ENCODE measurements at places on chromosomes 11 and 22.

GRCh38 chr11:128424271-128424711, 163.1 kb downstream of the ETS1 start:
- DNase-seq = no peak

GRCh38 chr11:109075976-109076375, 346.0 kb upstream of the C11orf87 start:
- DNase-seq = no peak

DNA sequence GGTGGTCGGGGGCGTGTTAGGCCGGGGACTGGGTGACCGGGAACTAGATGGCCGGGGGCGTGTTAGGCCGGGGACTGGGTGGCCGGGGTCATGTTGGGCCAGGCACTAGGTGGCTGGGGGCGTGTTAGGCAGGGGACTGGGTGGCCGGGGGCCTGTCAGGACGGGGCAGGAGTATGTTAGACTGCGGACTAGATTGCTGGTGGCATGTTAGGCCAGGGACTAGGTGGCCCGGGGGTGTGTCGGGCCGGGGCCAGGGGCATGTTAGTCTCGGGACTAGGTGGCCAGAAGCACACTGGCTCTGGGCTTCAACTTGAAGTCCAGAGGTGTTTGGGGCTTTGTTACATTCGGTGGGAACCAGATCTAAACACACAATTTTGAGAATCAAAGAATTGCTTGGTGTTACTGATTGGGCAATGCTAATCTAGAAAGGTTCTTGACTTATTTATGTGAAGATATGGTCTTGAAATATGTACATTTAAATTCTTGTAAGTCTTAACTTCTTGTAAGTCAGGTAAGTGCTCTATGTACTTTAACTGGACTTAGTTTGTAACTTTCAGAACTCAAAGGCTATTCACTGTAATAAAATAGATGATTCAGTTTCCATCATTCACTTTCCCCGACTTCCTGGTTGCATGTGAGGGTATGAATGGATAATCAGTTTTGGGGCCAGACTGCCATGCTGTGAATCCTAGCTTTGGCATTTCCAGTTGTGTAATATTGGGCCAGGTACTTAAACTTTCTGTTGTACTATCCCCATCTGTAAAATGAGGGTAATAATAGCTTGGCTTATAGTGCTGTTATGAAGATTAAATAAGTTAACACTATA, 1.1 kb downstream of the EXT2 start:
- no peak for DNase-seq

DNA sequence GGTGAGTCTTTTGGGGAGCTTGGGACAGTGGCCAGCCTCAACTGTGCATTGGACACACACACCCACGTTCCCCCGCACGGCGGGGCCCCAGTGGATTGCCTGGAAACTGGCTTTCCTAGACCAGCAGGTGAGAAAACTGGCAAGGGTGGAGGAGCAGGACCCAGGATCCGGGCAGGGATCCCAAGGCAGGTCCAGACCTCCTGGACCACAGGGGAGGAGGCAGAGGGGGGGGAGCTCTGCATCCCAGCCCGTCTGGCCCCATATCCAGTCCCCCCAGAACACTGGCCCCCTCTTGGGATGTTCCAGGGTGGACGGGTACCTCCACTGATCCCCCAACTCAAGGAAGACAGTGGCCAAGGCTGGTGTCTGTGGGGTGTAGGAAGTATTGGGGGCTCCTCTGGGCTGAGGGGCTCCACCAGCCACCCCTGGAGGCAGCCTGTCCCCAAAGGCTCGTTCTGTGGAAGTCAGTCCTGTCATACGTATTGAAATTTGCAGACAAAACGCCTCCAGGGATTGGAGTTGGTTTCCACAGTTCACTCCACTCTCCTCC, 89.3 kb upstream of the LINC01488 start:
- no peak for DNase-seq

GRCh38 chr11:64296830-64297698, 3.1 kb upstream of the CATSPERZ start:
- no peak for DNase-seq

DNA sequence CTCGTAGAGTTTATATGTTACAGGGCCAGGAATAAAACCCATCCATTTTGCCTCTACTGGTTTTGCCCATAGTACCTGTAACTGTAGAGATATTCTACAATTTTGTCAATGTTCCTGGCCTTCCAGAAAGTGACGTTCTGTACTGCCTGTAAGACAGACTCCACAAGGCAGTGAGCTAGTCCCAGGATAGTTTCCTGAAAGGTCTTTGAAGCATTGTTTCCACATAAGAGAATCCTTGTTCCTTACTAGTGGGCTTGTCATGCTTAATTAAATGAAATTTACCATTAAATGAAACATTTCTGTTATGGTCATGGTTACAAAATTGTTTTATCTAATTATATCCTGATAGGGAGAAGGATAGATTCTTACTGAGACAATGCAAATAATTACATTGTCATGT, 80.4 kb downstream of the HSD17B12 start:
- DNase-seq = no peak

DNA sequence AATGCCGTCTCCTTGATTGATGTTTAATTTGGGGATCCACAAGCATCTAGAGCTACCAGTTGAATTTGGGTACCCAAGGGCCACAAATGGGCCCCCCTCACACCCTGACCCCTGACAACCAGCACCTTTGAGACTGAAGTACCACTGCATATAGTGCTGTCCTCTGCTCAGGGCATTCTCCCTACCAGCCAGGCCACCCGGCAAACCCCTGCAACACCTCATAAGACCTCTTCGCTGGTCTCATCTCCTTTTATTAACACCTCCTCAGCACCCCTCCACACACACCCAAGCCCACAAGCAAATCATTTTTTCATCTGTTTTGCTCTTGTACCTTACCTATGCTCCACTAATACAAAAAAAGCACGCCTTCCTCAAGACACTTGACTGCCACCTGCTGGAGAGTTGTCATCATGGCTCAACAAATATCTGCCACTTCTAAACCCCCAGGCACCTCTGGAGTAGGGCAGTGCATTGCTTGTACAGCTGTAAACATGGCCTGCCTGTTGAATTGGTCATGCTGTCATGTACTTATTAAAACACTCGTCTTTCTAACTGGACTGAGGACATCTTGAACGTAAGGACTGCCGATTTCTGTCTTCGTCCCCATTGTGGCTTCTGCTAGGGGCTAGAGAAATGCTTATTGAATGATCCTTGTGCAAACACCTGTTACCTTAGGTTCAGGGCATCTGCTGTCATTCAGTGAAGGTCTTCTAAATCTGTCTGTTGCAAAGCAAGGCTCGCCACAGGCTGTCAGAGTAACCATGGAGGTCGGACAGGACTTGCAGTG, 66.5 kb downstream of the BMAL1 start:
- peak; percentile 11 for DNase-seq

GRCh38 chr11:2737866-2738265, 38.1 kb upstream of the KCNQ1OT1 start:
- DNase-seq = no peak

DNA sequence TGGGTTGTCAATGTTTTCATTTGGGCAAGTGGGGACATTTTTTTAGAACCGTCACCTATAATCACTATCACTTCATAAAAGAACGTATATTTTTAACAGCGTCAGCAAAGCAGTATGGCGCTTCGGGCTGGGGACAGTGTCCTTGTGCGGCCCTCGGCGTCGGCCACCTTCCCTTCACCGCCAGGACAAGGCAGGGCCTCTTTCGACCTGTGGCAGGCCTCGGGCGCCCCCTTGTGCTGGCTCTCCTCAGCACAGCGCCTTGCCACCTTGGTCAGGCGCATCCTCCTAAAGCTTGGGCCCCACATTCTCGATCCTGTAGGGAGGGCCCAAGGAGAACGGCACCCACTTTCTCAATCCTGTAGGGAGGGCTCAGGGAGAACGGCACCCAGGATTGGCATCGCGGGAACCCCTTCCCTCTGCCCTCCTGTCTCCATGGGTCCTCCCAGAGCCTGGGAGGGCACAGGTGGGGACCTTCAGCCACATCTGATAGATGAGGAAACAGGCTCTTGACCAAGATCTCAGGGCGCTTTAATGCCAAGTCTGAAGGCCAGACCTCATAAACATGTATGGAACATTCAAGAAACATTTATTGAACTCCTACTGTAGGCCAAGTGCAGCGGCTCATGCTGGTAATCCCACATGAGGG, 11.5 kb upstream of the FADD start:
- no peak for DNase-seq

DNA sequence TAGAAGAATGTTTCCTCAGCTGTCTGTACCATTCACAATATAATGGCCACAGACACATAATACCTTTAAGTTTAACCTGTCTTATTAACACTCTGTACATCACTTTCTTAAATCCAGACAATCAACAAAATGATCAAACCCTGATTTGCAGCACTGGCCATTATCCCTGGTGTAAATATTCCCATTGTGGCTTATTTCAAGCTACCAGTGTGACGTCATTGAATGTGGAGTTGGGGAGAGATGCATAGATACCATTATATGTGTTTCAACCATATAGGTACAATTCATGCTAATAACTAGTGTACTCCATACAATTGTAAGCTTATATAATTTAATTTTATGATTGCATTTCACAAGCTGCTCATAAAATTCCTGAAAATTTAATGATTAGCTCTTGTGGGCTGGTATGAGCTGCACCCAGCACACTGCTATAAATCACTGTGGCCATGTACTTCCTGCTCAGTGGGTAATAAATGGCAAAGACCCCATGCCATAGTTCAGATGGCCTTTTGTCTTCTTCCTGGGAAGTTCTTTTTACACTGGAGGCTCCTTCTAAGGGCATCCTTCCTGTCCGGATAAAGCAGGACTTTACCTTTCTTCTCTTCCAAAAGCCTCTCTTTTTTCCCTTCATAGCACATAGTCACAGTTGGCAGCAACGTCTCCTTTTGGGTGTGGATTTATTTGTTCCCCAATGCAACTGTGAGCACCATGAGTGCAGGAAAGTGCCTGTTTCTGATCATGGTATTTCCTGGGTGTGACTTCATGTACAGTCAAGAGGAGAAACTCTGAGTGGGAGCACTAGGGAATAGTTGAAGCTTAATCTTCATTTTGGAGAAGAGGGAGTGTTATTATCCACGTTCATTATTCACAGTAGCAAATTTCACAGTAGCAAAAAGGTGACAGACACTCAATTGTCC, 87.8 kb downstream of the MIAT start:
- no peak for DNase-seq

GRCh38 chr11:71787098-71787823, 45.7 kb upstream of the DEFB108B start:
- DNase-seq = peak; percentile 96

DNA sequence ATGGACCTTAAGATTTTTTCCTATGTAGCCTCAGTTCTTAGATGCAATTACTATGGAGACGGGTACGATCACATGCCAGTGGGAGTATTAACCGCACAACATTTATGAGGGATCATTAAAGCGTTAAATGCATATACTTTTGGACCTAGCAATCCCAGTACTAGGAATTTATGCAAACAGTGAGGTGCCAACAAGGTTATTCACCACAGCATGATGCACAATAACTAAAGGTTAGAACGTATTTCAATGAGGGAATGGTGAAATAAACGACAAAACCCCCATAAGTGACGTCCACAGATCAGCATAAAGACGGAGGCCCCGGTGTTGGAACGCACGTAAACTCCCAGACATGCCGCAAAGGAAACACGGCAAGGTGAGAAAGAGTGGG, 539 bp downstream of the SIRT3 start:
- DNase-seq = no peak

GRCh38 chr11:73280626-73281025, 8.5 kb downstream of the P2RY6 start:
- DNase-seq = no peak

DNA sequence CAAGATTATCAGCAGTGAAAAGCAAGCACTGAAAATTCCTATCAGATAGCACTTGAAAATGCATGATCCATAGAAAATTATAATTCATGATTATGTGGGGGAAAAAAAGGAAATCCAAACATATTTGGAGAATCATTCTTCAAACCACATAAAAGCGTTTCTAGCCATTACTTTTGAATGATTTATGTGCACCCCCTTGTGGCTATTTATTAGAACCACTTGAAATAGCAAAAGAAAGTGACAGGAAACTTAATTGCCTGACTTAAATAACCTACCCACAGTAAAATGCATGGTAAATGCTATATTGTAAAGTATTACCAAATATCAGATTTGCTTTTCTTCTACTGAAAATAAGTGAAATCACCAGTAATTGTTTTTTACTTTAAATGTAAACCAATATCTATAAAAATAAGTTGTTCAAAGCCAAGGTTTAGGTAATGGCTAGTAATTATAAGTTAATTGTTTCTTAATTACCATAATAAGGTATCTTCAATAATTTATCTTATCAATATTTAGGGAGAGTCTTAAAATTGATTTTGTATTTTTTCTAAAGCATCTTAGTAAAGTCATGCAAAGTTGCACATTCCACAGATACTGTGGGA, 168.5 kb downstream of the ARHGAP42 start:
- DNase-seq = peak; percentile 28

DNA sequence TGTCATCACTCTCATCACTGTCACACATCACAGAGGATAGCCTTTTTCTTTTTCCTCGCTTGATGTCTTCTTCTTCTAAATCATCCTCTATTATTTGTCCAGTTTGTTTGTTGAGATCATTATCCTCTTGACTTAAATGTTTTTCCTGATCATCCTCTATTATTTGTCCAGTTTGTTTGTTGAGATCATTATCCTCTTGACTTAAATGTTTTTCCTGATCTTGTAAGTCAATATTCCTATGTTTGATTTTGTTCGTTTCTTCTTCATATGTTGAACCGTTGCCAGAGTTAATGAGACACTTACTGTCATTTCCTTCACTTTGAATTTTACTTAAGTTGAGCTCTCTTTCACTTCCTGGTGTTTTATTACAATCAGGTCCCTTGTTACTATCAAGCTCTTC, 5.6 kb downstream of the CCDC82 start:
- no peak for DNase-seq

GRCh38 chr11:19895776-19896175, 183.1 kb downstream of the NAV2 start:
- DNase-seq = no peak
